ENCODE measurements at places on chromosomes 6 and 20. TPM values are rescaled to one million over a fixed set of nuclear protein-coding genes. Genes with fewer than 3 reads are reported as not detected.

OR2H2 gene
- not detected for total RNA-seq

DNAH8 gene
- total RNA-seq = 0.09 TPM

OCSTAMP gene
- total RNA-seq = not detected

DNA sequence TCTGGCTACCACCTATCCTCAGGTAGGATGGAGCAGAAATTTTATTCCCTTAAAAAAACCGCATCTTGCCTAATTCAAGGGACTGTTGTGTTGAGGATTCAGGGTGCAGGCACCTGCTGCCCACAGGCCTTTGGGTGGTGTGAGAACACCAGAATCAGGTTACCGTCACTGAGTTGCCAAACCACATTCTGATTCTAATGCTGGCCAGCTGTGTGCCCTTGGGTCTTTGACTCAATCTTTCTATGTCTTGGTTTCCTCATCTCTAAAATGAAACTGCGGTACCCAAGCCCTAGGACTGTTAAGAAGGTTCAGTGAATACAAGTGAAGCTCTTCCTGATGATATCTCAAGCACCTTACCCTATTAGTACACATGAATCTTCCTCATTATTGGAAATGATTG, 827.3 kb downstream of the DHX35 start:
- no peak overlapping the region for H3K4me3 ChIP-seq
- H3K36me3 ChIP-seq = no peaks in the 10 kb centered on the region
- no peaks in the 10 kb centered on the region for H3K27me3 ChIP-seq
- no peak for DNase-seq
- H3K4me1 ChIP-seq = no peaks in the 10 kb centered on the region
- no peak overlapping the region for H3K27ac ChIP-seq

DNA sequence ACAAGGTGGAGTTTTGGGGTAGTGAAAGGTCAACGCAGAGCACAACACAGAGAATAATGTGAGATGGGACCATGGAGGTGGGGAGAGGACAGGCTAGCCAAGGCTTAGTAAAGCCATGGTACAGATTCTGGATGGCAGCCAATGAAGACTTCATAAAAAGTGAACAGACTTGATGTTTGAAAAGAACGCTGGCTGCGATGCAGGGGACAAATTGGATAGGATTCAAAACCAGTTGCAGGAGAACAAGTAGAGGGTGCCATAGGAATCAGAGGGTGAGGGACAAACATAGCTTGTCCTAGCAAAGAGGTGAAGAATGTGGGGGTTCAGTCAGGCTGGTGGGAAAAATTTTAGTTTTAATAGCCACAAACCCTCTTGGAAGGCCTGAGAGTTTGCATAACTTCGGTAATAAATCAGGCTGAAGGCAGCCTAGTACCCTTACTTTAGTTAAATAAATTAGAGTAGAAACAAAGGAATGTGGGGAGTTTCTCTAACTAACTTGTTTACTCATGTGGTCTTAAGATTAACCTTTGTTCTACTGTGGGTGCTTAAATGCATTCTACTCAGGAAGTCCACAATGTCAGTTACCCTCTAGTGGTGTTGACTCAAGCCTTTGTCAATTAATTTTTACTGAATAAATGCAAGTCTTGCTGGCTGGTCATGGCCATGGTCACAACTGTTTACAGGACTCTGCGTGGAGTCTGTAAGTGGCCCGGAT, 216.4 kb downstream of the C6orf118 start:
- no peaks in the 10 kb centered on the region for H3K36me3 ChIP-seq
- no peak for DNase-seq
- H3K27me3 ChIP-seq = no peaks in the 10 kb centered on the region
- H3K4me1 ChIP-seq = no peaks in the 10 kb centered on the region
- no peak overlapping the region for H3K4me3 ChIP-seq

DNA sequence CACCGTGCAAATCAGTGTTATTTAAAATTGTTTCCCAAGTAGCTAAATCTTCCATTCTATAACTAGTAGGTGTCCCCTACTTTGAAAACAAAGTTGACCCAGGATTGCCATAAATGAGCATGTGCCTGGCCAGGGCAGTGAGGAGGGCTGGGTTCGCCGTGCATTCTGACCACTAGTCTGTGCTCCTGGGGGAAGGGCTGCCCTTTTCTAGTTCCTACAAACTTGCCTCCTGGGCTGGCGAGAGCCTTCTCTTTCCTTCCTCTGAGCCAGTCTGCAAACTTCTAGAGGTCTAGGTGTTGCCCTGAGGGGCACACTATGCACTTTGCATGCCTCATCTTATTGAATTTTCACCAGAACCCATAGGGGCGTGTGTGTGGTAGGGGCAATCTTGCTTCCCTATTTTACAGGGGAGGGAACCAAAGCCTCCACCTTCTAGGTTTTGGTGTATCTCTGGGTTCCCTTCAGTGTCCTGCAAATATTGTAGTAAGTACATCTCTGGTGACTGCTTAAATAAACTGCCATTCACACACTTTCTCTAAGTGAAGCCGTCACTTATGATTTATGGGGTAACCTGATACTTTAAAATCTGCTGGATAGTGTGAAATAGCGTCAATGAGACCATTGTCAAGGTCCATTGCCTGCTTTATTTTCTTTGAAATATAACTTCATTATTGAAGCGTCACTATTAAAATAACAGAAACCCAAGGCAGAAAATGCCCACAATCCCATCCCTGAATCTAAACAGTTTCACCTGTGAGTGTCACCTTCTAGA, 42.2 kb downstream of the CDH26 start:
- DNase-seq = no peak
- H3K4me3 ChIP-seq = no peak overlapping the region
- no peak overlapping the region for H3K27ac ChIP-seq
- no peaks in the 10 kb centered on the region for H3K27me3 ChIP-seq
